ENCODE measurements at places on chromosomes 13 and 19.
A peak's percentile ranks its signal among the peaks of the same experiment; 100 is the strongest.

- no peak for DNase-seq
Observed at GRCh38 chr13:65601855-65602254, 1628.3 kb downstream of the PCDH9 start.

- no peak for DNase-seq
Observed at GRCh38 chr19:4295972-4296771, 6.0 kb downstream of the TMIGD2 start.

- peak; percentile 33 for DNase-seq
Observed at GRCh38 chr19:10074153-10074552, 12.0 kb upstream of the SHFL start.

DNA sequence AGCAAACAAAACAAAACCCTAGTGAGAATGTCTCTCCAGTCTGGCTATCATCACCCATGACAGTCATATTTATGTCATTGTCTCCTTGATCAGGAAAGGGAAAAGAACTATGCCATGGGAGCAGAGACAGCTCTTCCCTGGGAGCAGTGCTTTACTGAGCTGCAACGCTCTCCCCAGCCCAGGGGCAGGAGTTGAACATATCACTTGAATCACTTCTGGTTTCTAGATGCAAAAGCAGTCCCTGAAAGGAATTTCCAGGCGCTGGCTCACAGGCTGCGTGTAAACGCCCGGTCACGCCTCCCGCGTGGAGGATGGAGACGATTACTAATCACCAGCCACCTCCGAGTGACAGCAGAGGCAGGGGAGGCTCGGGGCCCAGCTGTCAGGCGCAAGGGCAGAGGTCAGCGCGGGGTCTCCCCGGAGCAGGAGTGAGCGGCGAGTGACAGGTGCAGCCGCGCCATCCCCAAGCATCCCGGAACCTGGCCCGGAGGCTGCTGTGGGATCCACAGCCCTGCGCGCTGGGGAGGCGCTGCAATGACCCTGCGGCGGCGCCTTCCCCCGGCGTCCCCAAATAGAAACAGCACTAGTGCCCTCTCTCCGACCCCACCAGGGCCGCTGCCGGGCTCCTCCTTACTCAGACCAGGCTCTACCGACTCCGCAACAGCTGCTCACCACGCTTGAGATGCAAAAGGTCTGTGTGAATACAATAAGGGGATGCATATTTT, 23.5 kb upstream of the DCLK1 start:
- DNase-seq: no peak

- DNase-seq: no peak
Observed at GRCh38 chr13:19991531-19991930, 33.0 kb downstream of the ZMYM2 start.

DNA sequence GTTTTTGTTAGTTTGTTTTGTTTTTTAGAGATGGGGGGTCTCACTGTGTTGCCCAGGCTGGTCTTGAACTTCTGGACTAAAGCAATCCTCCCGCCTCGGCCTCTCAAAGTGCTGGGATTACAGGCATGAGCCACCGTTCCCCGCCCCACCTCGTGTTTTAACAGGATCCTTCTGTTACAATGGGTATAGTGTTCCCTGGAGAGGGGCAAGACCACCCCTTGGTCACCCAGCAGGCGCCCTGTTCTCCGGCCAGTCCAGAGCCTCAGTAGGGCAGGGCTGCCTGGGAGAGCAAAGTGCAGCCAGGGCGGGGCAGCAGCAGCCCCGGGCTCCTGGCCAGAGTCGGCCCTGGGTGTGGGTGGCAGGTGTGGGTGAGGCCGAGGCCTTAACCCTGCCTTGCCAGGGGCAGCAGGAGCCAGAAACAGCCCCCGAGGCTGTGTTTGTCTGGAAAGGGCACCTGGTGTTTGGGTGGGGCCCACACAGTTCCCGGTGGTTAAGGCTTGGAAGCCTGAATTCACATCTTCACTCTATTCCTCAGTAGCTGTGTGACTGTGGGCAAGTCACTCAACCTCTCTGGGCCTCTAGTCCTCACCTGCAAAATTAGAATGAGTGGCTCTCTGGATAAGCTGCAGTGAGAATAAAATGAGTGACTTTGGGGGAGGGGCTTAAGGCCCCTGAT, 7.2 kb downstream of the VASP start:
- no peak for DNase-seq

DNA sequence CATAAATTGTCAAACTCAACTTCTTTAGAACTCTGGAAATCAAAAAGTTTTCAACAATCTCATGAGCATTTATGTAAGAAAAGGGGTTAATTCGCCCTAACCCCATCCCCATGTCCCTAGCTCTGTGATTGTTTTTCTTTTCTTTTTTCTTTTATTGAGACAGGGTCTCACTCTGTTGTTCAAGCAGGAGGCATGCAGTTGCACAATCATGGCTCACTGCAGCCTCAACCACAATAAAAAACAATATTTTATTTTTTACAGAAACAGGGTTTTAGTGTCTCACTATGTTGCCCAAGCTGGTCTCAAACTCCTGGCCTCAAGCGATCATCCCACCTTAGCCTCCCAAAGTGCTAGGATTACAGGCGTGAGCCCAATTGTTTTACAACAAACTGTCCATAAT, 16.7 kb downstream of the VWA8 start:
- no peak for DNase-seq

- no peak for DNase-seq
Observed at GRCh38 chr19:426725-427445, 17.9 kb upstream of the C2CD4C start.

DNA sequence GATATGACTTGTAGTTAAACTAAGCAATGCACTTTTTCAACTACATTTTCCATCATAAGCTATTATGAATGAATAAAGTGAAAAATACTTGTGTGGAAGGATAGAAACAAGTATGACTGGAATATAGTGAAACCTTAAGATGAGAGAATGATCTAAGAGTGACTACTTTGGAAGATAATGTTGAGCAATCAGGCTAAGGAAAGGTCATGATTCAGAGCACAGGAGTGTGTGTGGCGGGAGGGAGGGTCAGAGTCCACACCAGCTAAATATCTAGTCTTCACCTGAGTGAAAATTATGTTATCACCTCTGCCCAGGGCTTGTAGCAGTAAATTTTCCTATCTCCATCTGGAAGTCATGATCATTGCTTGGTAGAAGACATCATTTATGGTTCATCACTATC, 833.4 kb upstream of the ATXN8OS start:
- DNase-seq: no peak
